Ammon's horn (tissue), 1 donor: ENCODE measurements at places on chromosomes 1 and 21.

DNA sequence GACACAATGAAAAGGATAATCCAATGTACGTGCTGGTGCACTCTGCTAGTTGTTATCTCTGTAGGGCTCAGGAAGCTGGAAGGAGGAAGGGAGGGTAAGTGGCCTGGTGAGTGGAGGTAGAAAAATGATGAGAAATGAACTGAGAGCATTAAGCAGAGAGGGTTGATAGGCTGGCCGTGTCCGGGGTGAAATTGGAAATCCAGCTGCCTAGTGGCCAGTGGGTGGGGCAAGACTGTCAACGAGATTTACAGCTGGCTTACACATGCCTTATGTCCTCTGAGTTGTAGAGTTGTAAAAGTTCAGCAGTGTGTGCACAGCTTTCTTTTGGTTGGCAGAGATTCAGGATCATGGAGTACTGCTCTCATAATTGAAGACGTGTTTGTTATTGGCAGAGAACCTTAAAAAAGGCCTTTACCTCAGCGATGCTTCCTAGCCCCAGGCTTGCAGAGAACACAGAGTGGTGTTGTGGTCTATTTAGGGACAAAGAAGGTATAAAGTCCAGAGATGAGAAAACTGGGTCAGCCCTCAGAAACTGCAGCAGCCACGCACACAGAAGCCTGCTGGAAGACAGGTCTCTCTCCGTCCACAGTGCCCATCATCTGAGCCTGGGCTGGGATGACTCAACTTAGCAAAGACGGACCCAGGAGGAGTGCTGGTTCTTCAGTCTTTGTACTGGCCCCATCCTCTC is 132.4 kb downstream of the EDEM3 start:
- DNase-seq = no peak

DNA sequence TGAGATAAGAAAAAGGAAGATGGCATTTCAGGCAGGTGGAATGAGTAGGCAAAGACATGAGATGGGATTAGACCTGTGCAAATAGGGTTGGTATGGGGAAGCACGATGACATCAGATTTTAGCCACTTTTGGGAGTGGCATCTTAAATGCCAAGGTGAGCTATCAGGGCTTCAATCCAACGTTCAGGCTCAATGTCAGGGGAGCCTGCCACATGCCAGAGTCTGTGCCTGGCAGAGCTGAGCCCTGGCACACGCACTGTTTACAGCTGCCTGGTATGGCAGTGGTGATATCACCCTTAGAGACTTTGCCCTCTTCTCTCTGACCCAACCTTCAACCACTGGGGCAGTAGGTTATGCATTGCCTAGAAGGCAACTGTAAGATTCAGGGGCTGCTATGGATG is 1.1 kb upstream of the GUCA2B start:
- DNase-seq = no peak

GRCh38 chr1:87402241-87403002 is 73.7 kb downstream of the LMO4 start:
- DNase-seq = no peak

GRCh38 chr1:44472620-44473525 is 67.8 kb downstream of the RNF220 start:
- no peak for DNase-seq

GRCh38 chr1:55071477-55071876 is 32.1 kb downstream of the PCSK9 start:
- no peak for DNase-seq

GRCh38 chr1:84434801-84435549 is 36.7 kb downstream of the DNASE2B start:
- DNase-seq = no peak

DNA sequence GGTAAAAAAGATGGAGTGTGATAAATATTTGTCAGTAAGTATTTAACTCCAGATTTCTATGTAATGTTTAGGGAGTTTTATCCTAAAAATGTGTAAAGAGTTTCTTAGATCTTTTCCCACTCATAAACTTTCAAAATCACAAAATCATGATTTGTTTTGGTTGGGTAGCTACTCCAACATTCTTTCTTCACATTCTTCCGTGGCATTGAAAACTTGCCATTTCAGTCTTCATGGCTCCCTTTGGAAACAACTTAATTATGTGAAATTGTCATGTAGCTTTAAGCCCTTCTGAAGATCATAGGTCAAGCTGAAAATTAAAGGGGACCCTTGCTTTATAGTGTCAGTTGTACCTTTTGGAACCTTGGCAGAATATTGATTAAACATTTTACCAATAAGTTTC is 73.2 kb downstream of the ADGRL2 start:
- no peak for DNase-seq

GRCh38 chr1:44048532-44049215 is 17.4 kb upstream of the SLC6A9 start:
- no peak for DNase-seq

DNA sequence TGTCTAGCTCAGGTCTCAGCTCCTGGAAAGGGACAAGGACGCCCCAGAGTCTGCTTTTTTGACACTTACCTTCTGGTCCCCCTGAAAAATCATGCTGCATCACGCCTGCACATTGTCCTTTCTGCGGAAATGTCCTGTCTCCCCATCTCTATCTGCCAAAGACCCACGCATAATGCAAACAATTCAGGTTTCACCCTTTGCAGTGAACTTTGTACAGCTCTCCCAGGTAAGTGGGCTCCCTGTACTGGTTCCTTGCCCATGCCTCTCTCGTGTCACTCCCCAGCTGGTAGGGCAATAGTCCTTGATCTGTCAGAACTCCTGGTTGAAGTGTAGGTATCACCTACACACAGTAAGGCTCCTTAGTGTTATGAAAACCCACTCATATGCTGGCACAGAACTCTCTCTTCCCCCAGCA is 102.9 kb upstream of the IRF2BP2 start:
- DNase-seq = no peak

- DNase-seq = no peak
Measured at GRCh38 chr1:189834813-189835212, 642.9 kb downstream of the BRINP3 start.

DNA sequence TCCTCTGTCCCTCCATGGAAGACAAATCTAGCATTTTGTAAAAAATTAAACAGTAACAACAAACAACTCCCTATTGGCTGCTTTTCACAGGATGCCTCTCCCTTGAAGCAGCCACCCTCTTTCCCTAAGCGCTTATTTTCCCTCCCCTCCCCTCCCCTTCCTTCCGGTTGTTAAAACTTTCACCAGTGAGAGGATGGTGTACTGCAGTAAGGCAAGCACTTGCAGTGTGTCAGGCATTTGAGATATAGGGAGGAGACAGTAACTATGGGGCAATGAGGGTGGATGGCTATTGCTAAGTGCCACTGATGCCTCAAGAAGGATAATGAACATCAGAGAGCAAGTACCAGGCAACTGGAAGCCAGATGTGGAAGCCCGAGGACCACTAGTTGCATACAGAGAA is 19.1 kb upstream of the KIAA1614 start:
- DNase-seq = no peak

- DNase-seq = peak; percentile 50
Measured at GRCh38 chr1:76725864-76726619, 141.2 kb upstream of the ST6GALNAC5 start.

GRCh38 chr1:52028328-52028727 is 5.3 kb downstream of the KTI12 start:
- DNase-seq = no peak

DNA sequence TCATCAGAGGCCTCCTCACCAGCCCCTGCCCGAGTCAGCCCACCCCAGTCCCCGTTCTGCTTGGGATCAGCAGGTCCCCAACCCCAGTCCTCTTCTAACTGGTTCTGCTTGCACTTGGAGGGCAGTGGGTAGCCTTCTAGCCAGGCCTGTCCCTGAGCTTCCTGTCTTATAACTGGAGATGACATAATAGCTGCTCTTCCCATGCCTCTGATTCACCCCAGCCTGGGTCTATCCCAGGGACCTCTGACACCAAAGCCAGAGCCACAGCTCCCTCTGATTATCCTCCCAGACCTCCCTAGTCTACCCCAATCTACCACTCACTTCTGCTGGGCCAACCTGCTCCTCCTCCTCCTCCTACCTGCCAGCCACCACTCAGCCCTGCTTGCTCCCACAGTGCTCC is 31.4 kb downstream of the IQGAP3 start:
- no peak for DNase-seq

GRCh38 chr1:222283147-222283768 is 264.6 kb downstream of the HHIPL2 start:
- no peak for DNase-seq

GRCh38 chr1:24635195-24635843 is 7.8 kb upstream of the SRRM1 start:
- DNase-seq = peak; percentile 84

- DNase-seq = no peak
Measured at GRCh38 chr1:62198781-62199125, 4.1 kb downstream of the L1TD1 start.

DNA sequence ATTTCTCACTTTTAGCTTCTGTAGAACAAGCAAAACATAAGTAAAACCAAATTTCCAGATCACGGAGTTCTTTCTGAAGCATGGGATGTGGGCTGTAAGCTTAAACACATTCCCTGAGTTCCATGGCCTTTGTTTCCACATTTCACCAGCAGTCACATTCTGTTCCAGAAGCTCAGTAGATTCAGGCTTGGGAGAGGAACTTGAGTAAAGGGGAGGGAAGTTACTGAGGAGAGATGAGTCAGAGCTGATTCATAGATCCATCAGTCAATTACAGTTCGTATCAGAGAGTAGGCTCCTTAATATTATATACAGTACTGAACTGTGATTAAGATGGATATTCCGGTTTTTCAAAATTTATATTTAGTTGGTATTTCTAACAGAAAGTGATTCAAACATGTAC is 614.3 kb downstream of the NCAM2 start:
- peak; percentile 44 for DNase-seq
